Head of caudate nucleus (tissue), 42 donors: ENCODE measurements at places on chromosomes 3 and 15.

- DNase-seq: peak; percentile 42
These were observed 27.6 kb downstream of the SLC28A1 start for GRCh38 chr15:84911879-84912660.

DNA sequence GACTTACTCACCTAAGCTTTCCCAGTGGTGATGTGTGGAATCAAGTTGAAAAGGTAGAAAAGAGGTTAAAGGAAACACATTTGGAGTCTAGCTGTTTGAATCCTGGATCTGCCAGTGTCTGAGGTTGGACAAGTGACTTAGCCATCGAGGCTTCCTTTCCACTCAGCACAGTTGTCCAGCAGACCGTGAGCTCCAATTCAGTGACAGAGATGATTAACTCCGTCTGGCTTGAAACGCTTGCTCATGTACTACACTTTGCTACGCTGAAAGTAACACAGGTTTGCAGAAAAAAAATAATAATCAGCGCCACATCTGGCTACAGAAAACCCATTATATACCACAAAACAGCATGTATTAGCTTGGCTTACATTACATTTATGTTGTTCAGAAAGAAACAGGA lies 364.9 kb upstream of the MCTP2 start:
- DNase-seq: no peak

GRCh38 chr3:106172780-106173179 lies 304.0 kb upstream of the CBLB start:
- no peak for DNase-seq

GRCh38 chr15:25735550-25736384 lies 127.4 kb downstream of the ATP10A start:
- no peak for DNase-seq

- no peak for DNase-seq
These were observed 121.9 kb upstream of the MEF2A start for GRCh38 chr15:99443768-99444446.

DNA sequence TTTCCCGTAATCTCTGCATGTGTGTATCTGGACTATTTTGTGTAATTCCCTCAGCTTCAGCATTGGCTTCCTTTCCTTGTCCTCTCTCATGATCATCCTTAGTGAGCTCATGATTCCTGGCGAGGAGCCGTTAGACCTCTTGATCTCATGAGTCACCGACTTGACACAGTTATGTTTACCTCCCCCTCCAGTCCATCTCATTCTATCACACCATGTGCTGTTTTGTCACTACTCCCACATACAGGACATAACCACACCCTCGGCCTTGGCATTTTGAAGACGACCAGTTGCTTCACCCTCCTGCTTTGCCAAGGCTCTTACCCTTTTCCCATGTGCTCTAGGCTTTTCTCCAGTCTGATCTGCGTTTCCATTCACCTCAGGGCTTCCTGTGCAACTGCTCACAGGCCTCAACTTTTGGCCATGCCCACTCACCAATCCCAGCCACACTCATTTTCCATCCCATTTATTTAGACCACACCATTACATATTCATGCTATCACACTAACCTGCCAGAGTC lies 41.5 kb downstream of the CP start:
- no peak for DNase-seq

DNA sequence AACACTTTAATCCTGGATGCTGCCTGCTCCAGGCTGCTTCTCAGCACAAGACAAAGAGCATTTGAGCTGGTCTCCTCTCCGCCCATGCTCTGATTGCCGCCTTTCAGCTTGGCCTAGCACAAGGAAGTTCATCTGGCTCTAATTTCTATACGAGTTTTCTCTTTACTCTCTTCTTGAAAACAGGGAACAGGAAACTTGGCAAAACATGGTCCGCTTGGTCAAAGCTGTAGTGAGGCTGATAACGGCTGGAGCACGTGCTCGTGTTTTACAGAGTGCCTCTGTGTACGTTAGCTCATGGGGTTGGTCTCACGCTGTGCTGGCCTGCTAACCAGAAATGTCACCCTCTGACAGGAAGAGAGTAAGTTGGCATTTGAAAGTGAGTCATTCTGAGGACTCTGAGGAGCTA lies 19.2 kb downstream of the RARRES1 start:
- peak; percentile 26 for DNase-seq

GRCh38 chr15:78751602-78751979 lies 59.7 kb downstream of the ADAMTS7 start:
- DNase-seq: peak; percentile 9

DNA sequence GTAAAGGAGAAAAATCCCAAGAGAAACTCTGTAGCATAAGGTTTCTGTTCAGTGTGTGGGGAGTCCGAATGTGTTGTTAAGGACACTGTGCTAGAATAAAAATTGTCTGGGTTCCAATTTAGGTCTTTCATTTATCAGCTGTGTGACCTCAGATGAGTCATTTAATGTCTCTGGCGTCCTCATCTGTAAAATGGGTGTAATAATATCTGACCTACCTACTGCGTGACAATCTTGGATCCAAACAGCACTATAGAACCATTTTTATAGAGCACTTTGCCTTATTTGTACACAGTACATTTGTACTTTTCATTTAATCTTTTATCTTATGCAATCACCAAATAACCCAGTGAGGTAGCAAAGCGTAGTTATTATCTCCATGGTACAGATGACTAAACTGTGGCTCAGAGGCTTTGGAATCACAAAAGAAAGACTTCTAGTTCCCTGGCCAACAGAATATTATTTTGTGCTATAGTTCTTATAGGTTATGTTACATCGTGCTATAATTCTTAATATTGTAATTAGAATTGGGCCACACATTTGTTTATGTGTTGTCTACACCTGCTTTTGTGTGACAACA lies 46.6 kb upstream of the TNIK start:
- DNase-seq: no peak

DNA sequence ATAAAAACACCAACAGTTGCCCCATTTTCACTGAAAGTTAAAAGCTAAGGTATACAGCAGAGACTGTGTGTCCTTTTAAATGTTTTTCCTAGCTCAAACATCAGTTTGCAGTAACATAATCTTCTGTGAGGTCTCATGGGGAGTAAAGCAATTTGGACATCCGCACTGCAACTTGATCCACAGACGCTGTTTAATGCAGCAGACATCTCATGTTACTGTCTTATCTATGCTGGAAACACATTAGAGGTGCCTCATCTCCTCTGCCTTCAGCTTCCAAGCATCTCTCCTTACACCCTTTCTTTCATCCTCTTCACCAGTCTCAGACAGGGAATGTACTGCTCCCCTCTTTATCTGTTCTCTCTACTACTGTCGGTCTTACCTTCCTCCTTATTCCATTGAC lies 53.7 kb upstream of the ATP11B start:
- no peak for DNase-seq

DNA sequence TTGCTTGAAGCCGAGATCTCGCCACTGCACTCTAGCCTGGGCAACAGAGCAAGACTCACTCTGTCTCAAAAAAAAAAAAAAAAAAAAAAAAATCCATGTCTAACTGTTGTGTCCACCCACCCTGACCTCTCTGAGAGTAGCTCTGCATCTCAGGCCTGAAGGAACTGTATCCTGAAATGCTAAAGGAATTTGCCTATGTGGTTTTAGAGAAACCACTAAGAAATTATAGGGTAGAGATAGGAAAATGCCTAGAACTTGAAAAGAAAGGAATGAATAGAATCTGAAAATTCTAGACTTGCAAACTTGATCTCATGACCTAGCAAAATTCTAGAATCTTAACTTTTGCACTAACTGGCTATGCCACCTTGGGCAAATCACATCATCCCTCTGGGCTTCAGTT lies 217.5 kb upstream of the ROPN1 start:
- no peak for DNase-seq

DNA sequence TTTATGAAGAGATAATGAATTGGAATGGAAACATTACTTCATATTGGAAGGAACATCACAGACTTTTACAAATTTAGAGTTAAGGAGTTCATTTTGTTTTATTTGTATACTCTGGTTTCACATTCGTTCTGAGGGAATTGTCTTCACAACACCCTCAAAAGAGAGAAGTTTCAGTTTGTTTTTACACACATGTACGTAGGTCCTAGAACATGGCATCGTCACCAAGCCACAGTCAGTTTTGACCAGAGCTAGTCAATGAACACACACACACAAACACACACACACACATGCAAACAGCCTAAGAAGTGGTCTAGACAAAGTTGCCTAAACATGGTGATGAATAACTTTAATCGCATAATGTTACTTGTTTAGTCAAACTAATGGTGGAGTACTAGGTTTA lies 427.9 kb upstream of the BCHE start:
- no peak for DNase-seq

DNA sequence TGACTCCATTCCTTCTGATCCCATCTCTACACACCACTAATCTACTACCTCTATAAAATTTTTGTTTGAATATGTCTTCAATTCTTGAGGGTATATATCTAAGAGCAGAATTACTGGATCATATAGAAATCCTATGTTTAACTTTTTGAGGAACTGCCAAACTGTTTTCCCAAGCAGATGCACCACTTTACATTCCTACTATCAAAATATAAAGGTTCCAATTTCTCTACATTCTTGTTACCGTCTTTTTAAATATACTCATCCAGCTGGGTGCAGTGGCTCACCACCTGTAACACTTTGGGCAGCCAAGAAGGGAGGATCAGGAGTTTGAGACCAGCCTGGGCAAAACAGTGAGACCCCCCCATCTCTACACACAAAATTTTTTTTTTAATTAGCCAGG lies 268.0 kb downstream of the SCAPER start:
- DNase-seq: no peak

DNA sequence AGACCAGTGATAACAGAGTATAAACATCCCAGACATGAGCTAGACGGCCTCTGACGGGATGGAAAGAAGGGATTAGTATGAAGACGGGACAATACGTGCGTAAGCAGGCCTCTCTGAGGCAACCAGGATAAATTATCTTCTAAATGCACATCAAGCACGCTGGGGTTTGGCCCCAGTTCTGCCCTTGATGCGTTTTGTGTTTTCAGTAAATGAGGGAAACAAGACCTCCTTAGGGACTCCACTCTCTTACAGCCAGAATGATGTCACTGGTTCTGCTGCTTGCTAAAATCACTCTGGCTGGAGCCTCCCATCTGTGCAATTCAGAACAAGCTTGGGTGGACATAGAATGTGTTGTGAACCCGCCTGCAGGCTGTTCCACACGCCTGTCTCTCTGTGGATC lies 156.0 kb upstream of the MCTP2 start:
- DNase-seq: no peak

GRCh38 chr3:126391631-126392030 lies 3.1 kb upstream of the CFAP100 start:
- no peak for DNase-seq

DNA sequence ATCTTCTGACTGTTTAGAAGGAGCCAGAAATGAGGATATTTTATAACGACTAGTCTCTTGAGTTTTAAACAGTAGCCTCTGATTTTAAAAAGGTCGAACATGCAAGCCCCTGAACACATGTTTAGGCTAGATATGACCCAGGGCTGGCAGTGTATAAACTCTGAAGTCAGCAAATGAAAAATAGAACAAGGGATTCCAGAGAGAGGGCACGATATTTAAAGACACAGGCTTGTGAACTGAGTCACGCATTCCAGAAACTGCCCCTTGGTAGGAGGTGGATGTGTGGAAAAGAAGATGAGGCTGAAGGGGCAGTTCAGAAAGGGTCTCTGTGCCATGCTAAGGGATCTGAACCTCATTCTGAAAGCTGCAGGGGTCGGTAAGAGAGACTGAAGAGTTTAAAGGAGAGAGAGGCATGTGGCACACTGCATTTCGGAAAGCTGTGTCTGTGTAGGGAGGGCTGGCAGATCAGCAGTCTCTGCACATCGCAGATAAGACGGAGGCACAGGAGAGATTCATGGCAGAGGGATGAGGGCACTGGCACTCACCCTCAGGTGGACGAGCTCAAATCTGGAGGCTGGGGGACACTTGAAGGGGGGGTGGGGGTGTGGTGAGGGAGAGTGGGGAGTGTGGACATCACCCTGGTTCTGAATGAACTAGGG lies 22.1 kb downstream of the ST8SIA2 start:
- DNase-seq: no peak

DNA sequence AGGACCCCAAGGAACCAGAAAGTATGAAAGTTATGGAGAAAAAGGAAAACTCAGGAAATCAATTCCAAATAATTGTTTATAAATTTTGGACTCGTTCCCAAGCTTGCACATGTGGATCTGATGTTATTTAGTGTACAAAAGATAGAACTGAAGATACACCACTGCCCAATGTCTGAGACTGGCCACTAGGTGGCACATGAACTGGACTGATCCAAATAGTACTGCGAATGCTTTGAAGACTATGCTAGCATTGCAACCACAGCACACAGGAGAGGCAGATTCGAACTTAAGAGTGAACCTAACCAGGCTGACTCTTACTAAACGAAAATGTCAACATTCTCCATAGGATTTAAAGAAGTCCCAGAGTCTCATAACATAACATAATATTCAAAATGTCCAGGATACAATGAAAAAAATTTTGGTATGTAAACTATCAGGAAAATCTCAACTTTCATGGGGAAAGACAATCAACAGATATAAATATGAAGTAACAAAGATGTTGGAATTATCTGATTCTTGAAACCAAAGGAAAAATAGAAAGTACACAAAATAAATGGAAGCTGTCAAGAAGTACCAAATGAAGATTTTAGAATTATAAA lies 596.7 kb downstream of the FGF12 start:
- DNase-seq: peak; percentile 41

- no peak for DNase-seq
These were observed 92.1 kb upstream of the PLSCR4 start for GRCh38 chr3:146342989-146343388.

DNA sequence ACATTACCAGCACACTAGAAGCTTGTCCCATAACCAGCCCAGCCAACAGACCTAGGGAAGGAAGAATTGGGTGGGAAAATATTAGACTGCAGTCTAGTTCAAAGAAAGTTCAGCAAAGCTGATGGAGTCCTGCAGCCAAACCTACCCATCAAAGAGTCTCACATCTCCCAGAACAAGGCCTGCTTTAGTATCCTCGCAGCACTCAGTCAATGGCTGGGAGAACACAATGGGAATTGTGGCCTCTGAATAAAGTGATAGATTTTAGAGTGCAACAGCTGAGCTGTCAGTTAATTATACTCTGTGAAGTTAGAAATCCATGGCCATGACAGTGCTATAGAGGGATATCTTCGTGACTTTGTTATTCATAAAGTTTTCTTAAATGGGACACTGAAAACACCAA lies 207.2 kb upstream of the NAALADL2 start:
- peak; percentile 16 for DNase-seq
